ENCODE measurements at places on chromosomes 4 and X.

DNA sequence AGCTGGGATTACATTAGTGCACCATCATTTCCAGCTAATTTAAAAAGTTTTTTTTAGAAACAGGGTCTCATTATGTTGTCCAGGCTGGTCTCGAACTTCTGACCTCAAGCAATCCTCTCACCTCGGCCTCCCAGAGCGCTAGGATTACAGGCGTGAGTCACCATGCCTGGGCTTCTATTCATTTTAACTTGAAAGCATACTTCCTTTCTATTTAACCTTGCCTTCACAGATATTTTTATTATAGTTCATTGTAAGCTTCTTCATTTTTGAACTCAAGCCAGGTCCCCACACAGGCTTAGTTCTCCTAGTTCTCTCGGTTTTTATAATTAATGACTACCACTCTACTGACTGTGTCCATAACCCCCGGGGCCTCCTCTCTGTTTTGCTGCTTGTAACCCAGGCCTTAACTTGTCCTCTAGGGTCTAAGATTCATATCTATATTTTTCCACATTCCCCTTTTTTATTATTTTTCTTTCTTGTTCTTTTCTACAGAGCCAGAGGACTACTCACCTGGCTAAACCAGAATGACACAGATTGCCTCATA is 50.7 kb downstream of the SNX12 start:
- DNase-seq: no peak

- no peak for DNase-seq
Measured at GRCh38 chr4:57211131-57211530, 100.9 kb upstream of the IGFBP7 start.

GRCh38 chrX:71056867-71057266 is 11.3 kb downstream of the SNX12 start:
- DNase-seq: no peak

GRCh38 chr4:139207873-139208403 is 30.9 kb upstream of the ELF2 start:
- no peak for DNase-seq

GRCh38 chr4:17552427-17552826 is 24.6 kb upstream of the LAP3 start:
- no peak for DNase-seq
